CD4-positive, alpha-beta T cell treated with Interferon alpha-2 for 1 hour (primary cell): ENCODE measurements at places on chromosomes 7 and 10.

- no peak for DNase-seq
Observed at GRCh38 chr7:82263920-82264782, 179.4 kb downstream of the CACNA2D1 start.

- no peak for DNase-seq
Observed at GRCh38 chr10:50381642-50382041, 130.3 kb upstream of the ASAH2 start.

DNA sequence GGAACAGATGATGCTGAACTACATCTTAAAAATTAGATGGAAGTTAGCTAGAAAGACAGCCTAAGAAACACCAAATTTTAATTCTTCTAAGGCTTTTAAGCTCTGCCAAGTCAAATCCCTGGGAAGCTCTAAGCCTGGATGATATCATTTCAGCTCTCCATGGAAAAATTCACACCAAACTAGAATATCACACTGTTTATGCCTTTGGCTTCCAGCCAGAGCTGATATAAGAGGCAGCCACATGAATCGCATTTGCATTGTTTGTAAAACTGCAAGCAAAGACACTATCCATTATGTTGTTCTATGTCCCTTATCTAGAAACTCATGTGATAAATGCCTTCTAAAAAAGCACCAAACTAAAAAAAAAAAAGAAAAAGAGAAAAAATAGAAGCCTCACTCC lies 430.4 kb downstream of the GRID1 start:
- no peak for DNase-seq

- DNase-seq, result no peak
Observed at GRCh38 chr7:101171442-101171837, 6.1 kb upstream of the VGF start.

GRCh38 chr10:26706206-26706605 lies 8.7 kb downstream of the PDSS1 start:
- DNase-seq, result no peak

DNA sequence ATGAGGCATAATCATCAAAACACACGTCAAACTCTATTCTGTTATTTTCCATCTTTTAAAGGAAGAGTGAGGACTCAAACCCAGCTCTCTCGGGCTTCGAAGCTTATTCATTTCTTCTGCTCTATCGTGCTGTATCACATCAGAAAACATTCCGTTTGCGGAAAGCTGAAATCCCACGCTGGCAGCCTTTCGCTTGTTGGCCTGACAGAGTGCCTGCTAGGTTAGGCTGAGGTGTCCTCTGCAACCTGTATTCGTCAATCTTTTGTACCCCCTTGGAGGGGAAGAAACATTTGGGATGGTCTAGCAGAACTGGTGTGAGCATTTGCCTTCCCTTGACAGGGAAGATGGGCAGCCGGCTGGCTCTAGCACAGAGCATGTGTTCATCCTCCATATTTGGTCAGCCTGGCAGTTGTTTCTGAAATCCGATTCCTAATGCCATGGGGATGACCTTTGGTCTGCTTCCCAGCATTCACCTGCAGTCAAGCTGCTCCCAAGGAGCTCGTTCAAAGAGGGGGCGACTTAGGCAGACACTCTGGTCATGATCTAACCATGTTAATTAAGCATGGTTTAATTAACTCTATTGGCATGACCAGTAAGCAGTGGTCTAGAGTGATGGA lies 55.2 kb downstream of the TACC2 start:
- no peak for DNase-seq

GRCh38 chr10:1213252-1214070 lies 157.3 kb downstream of the WDR37 start:
- DNase-seq, result no peak

DNA sequence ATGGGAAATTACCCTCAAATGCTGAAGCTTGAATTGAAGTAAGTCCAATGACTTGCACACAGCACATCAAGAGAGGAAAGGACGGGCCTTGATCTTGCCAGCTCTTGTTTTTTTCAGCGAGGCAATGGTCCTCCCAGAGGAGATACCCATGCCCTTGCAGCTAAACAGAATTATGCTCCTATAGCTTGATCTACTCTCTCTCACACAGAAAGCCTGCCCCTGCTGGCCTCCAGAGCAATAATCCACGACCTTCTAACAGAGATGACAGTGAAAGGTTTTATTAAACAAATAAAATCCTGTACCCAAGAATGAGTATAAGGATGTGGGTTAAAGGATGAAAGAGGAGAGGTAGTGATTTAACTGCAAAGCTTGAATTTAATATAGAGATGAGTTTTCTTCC lies 268.0 kb downstream of the ADRA2A start:
- no peak for DNase-seq

- DNase-seq, result peak; percentile 15
Observed at GRCh38 chr10:117237401-117237991, 3.4 kb upstream of the SLC18A2 start.

DNA sequence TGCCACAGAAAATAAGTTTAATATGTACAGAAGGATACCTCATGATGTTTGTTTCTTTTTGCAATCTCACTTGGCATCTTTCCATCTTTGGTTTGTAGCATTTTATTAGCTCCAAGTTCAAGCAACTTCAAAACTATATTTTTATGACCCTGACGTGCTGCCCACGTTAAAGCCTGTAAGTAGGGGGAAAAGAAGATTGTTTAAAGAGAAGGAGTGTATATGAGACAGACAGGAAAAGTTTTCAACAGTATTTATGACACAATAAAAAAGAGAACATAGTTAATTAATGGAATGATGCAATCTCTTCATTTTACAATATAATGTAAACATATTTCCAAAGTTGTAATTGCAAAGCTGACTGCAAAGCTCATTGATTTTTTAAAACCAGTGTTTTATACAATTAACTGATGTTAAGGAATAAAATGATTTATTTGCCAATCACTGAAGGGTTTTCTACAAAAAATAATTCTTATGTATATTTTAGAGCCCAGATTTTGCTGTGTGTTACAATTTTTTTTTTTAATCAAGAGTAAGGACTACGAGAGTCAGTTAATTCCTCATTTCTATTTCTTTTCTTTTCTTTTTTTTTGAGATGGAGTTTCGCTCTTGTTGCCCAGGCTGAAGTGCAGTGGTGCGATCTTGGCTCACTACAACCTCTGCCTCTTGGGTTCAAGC lies 42.5 kb downstream of the ASZ1 start:
- DNase-seq, result no peak

DNA sequence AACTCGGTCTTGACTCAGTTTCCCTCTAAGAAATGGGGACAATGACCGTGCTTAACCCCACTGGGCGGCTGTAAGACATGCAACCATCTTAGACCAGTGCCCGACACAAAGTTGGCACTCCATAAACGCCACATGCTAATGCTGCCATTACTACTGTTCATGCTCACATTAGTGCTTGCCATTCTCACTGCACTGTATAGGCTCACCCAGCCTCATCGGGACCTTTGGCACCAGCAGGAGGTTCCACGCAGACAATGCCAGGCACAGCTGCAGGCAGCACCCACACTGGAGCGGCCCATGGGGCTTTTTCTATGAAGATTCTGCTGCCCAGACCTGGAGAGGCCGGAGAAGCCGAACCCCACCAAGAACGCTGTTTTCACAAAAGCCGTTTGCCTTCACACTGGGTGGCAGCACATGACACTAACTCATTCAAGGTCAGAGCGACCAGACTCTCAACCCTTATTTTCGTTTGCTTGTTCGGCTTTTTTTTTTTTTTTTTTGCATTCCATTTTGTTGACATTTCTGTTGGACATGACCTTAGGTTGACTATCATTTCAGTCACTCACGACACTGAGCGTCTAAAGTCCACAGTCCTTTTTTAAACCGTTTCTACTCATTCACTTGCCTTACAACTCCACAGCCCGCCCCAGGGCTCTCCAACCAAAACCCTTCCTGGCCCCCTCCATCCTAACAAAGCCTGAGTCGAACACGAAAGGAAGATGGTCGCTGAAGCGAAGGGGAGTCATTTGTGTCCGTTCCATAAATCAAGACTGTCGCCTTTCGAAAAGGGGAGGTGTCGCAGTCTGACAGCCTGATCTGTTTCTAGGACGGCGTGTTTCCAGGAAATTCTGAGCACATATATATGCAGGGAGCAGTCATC lies 124.4 kb upstream of the RNF32 start:
- no peak for DNase-seq

GRCh38 chr7:106858618-106859532 lies 6.2 kb upstream of the PIK3CG start:
- no peak for DNase-seq

- DNase-seq, result no peak
Observed at GRCh38 chr10:94138391-94138790, 144.7 kb downstream of the PLCE1 start.

GRCh38 chr7:25952261-25953057 lies 199.5 kb upstream of the NFE2L3 start:
- DNase-seq, result no peak

DNA sequence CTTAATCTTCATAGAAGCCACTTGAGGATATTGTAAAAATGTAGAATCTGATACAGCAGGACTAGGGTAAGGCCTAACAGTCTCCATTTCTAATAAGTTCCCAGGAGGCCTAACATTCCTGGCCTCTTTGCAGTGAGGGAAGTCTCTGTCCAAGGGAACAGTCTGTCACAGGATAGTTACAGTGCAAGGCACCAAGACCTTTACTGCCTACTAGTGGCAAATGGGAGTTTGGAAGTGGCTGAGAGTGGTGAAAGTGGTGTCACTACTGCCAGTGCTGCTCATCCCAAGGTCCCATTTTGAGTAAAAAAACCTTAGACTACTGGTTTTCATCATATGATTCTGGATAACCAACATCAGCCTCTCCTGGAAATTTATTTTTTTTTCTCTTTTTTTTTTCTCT lies 619.5 kb upstream of the SEMA3D start:
- DNase-seq, result no peak

- DNase-seq, result no peak
Observed at GRCh38 chr7:94251-94801, 98.0 kb upstream of the FAM20C start.

DNA sequence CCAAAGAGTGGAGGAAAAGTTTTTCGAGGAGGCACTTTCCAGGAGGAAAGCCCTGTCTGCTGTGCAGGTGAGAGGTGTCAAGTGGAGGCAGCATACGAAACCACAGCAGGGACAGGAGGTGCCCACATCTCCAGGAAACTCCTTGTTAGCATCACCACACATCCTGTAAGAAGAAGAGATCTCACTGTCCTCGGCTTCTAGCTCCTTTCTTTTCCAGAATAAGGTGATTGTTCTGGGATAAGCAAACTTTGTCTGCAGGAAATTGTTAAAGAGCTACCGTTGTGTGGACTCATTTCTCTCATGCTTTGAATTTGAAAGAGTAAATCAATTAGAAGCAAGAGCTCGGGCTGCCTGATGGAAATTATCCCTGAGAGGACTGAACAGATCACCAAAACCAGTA lies 269.4 kb downstream of the CXCL12 start:
- DNase-seq, result no peak

DNA sequence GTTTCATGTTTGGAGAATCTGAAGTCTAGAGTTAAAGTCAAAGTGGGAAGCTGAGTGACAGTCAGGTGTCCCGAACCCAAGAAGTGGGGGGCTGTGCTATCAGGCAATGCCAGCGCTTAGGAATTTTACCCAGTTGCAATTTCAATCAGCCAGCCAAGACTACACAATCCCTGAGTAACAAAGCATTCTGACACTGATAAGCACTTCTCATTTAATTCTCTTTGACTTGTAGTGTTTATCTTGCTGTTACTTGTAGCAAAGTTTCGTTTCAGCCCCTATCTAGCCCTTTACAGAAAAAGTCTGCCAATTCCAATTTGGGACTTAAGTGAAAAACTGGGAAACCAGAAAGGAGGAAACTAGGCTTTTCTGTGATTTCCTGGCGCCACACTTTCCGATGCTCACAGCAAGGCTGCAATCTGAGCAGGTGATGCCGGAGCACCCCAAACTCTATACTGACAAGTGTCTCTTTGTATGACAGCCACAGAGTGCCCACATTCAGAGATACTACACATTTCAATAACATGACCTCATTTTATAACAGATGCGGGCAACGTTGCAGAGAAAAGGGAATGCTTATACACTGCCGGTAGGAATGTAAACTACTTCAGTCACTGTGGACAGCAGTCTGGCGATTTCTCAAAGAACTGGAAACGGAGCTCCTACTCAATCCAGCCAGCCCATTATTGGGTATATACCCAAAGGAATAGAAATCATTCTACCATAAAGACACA lies 61.0 kb downstream of the ITIH5 start:
- DNase-seq, result no peak

DNA sequence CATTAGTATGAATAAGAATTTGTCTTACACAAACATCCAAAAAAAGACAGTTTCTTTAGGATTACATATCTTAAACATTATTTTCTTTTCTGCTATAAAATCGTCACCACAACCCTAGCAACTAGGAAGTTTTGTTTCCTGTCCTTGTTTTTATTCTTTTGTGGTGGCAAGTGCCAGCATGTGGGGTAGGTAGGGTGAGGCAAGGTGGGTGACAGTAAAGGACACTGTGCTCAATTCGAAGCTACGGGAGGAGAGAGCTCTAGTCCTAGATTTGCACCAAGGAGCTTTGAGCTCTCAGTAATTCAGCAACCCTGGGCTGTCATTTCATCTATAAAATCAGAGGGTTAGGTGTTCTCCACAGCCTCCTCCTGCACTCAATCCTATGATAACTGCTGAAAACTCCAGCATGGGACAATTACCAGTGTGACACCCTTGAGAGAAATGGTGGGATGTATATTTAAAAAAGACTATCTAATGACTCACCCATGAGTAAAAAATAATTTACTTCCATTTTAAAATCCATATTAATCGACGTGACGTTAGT lies 187.1 kb downstream of the FAM107B start:
- peak; percentile 73 for DNase-seq
